ENCODE measurements at places on chromosomes 7 and 10. TPM values are rescaled to one million over a fixed set of nuclear protein-coding genes. Genes with fewer than 3 reads are reported as not detected.

FAM131B gene
- total RNA-seq: 2.4 TPM

TMEM270 gene
- not detected for total RNA-seq

TMEM168 gene
- total RNA-seq: 20.0 TPM

CXCL12 gene
- total RNA-seq: 75.0 TPM

CCL24 gene
- total RNA-seq: 9.3 TPM

KCND2 gene
- total RNA-seq: 2.0 TPM

TFPI2 gene
- 1.2 TPM for total RNA-seq

HECW1 gene
- 1.1 TPM for total RNA-seq

TAC1 gene
- 2.6 TPM for total RNA-seq

MEOX2 gene
- total RNA-seq: 38.6 TPM

UNCX gene
- total RNA-seq: not detected

PAOX gene
- 2.4 TPM for total RNA-seq

DRGX gene
- total RNA-seq: not detected

SORCS1 gene
- total RNA-seq: 0.16 TPM

NACAD gene
- total RNA-seq: 1.1 TPM

GATAD1 gene
- total RNA-seq: 42.9 TPM

ITGB8 gene
- 7.5 TPM for total RNA-seq

PTN gene
- total RNA-seq: not detected

SEPHS1 gene
- total RNA-seq: 50.5 TPM

LHFPL3 gene
- total RNA-seq: not detected

ADAP1 gene
- total RNA-seq: 8.9 TPM

SLC39A12 gene
- total RNA-seq: 0.49 TPM

OR6V1 gene
- not detected for total RNA-seq

All from subcutaneous adipose tissue (tissue), 4 donors.